ENCODE measurements at places on chromosomes 6 and 20. TPM values are rescaled to one million over a fixed set of nuclear protein-coding genes. Genes with fewer than 3 reads are reported as not detected.

EDN3 gene
- 1.1 TPM for total RNA-seq

TMC2 gene
- total RNA-seq, result not detected

RHAG gene
- total RNA-seq, result 2.8 TPM

SLC4A11 gene
- total RNA-seq, result 0.14 TPM

GHRH gene
- total RNA-seq, result 14.4 TPM

MAP3K7 gene
- total RNA-seq, result 23.8 TPM

PNLDC1 gene
- 0.28 TPM for total RNA-seq

HRH3 gene
- not detected for total RNA-seq

UBE2J1 gene
- total RNA-seq, result 45.7 TPM

CASS4 gene
- 2.8 TPM for total RNA-seq

CABLES2 gene
- total RNA-seq, result 2.0 TPM

SPAG4 gene
- 0.85 TPM for total RNA-seq

CDH4 gene
- 0.61 TPM for total RNA-seq

MEP1A gene
- 0.14 TPM for total RNA-seq

KHDC1L gene
- total RNA-seq, result 1.4 TPM

KCNQ2 gene
- total RNA-seq, result 0.38 TPM

- no peaks in the 10 kb centered on the region for H3K27me3 ChIP-seq
- no peaks in the 10 kb centered on the region for H3K4me1 ChIP-seq
- DNase-seq, result no peak
These were observed 113.4 kb downstream of the MAP3K4 start for GRCh38 chr6:161104966-161105365.

- no peak overlapping the region for H3K4me3 ChIP-seq
- no peaks in the 10 kb centered on the region for H3K27me3 ChIP-seq
- no peak for DNase-seq
- H3K4me1 ChIP-seq, result peaks cover 14% of the 10 kb centered on the region
These were observed 48.3 kb downstream of the ATXN1 start for GRCh38 chr6:16712931-16713484.

GRCh38 chr6:73901986-73902385 is 206.0 kb downstream of the CD109 start:
- no peak overlapping the region for H3K27ac ChIP-seq
- no peaks in the 10 kb centered on the region for H3K36me3 ChIP-seq
- DNase-seq, result no peak
- no peaks in the 10 kb centered on the region for H3K27me3 ChIP-seq
- no peak overlapping the region for H3K4me3 ChIP-seq
- no peaks in the 10 kb centered on the region for H3K4me1 ChIP-seq

- no peak overlapping the region for H3K4me3 ChIP-seq
- H3K4me1 ChIP-seq, result no peaks in the 10 kb centered on the region
- H3K27ac ChIP-seq, result no peak overlapping the region
- no peaks in the 10 kb centered on the region for H3K27me3 ChIP-seq
- DNase-seq, result no peak
These were observed 13.1 kb downstream of the CD2AP start for GRCh38 chr6:47490676-47491075.

- no peaks in the 10 kb centered on the region for H3K27me3 ChIP-seq
- H3K4me3 ChIP-seq, result no peak overlapping the region
- H3K36me3 ChIP-seq, result no peaks in the 10 kb centered on the region
- H3K4me1 ChIP-seq, result no peaks in the 10 kb centered on the region
These were observed 141.6 kb upstream of the DTNBP1 start for GRCh38 chr6:15804164-15805154.

GRCh38 chr6:87832025-87832825 is 130.2 kb upstream of the AKIRIN2 start:
- no peaks in the 10 kb centered on the region for H3K27me3 ChIP-seq
- peak overlapping the region; percentile 43 for H3K4me3 ChIP-seq
- no peaks in the 10 kb centered on the region for H3K36me3 ChIP-seq
- DNase-seq, result peak; percentile 10
- peaks cover 5% of the 10 kb centered on the region for H3K4me1 ChIP-seq
- peak overlapping the region; percentile 33 for H3K27ac ChIP-seq

DNA sequence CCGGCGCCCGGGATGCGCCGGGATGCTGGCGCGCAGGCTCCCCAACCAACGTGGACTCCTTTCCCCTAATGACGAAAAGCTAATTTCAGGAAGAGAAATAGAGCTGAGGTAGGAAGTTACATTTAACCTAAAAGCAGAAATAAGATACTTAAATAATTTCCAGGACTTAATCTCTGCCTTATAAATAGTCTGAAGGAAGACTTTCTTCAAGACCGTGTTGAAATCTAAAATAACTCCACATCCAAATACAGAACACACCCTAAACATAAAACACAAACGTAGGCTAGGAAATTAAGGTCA is 1.3 kb downstream of the ASF1A start:
- H3K27me3 ChIP-seq, result no peaks in the 10 kb centered on the region
- peaks cover 26% of the 10 kb centered on the region for H3K36me3 ChIP-seq
- peak; percentile 30 for DNase-seq
- H3K27ac ChIP-seq, result peak overlapping the region; percentile 97
- H3K4me1 ChIP-seq, result peaks cover 18% of the 10 kb centered on the region
- peak overlapping the region; percentile 93 for H3K4me3 ChIP-seq

GRCh38 chr6:49513153-49513989 is 13.6 kb downstream of the GLYATL3 start:
- no peak overlapping the region for H3K27ac ChIP-seq
- H3K36me3 ChIP-seq, result no peaks in the 10 kb centered on the region
- no peaks in the 10 kb centered on the region for H3K4me1 ChIP-seq
- DNase-seq, result no peak
- no peaks in the 10 kb centered on the region for H3K27me3 ChIP-seq
- no peak overlapping the region for H3K4me3 ChIP-seq

DNA sequence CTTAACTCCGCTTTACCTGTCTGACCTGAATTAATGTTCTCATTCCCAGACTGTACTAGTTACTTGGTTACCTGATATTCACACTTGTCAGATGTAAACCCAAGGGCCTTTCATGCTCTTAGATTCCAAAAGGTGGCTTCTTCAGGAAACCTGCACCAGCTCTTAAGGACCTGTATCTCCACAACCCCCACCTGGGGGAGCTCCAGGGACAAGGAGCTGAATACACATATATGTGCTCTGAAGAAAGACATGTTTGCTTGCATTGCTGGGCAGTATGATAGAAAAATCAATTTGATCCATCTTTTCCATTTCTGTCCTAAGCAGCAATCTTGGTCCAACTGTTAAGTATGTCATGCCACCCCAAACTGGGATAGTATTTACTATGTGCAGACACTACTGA is 64.8 kb upstream of the POU3F2 start:
- DNase-seq, result no peak
- H3K27ac ChIP-seq, result no peak overlapping the region
- no peak overlapping the region for H3K4me3 ChIP-seq
- no peaks in the 10 kb centered on the region for H3K27me3 ChIP-seq
- H3K4me1 ChIP-seq, result no peaks in the 10 kb centered on the region
- H3K36me3 ChIP-seq, result no peaks in the 10 kb centered on the region

- no peaks in the 10 kb centered on the region for H3K27me3 ChIP-seq
- DNase-seq, result no peak
- no peaks in the 10 kb centered on the region for H3K4me1 ChIP-seq
- no peak overlapping the region for H3K27ac ChIP-seq
- no peaks in the 10 kb centered on the region for H3K36me3 ChIP-seq
- no peak overlapping the region for H3K4me3 ChIP-seq
These were observed 14.0 kb upstream of the SERPINB9 start for GRCh38 chr6:2917065-2917464.

DNA sequence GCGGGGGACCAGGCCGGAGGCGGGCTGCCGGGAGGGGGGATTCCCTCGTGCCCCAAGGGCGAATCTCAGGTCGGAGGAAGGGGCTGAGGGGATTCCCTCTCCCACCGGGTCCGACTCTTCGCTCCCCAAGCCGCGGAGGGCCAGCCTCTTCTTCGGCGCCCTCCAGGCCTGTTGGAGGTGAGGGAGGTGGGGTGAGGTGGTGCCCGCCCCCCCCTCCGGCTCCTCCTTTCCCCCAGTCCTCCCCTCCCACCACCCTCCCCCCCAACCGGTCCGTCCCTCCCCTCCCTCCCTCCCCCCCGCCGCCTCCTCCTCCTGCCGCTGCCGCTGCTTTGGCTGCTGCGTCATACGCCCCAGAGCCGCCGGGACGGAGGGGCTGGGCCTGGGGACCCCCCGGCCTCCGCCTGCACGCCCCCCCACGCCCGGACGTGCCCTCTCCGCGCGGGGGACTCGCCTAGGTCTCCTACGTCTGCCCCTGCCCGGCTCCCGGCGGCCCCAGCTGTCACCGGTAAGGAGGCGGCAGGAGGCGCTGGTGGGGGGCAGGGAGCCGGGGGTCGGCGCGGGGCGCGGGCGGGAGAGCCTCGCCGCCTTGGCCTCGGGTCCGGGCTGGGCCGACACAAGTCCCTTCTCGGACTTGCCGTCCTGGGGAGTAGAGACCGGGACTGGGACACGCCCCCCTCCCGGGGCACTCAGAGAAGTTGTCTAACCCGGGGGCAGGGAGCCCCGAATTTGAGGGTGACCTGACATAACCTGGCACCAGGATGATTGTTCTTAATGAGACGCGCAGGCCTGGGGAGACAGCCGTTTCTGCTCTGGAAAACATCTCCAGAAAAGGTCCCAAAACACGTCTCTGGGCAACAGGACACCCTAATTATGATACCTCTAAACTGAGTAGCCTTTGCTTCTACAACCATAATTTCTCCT is at the start of gene PHF1:
PHF1 (plus strand) TSS at position 304 of the 921 bp plus-strand sequence. CDS start 1,250 bp downstream, outside the sequence.
- peak within 1 kb of the TSS; percentile 95 for H3K27ac ChIP-seq
- H3K36me3 ChIP-seq, result peaks cover 46% of the 10 kb centered on the region
- peak within 1 kb of the TSS; percentile 88 for H3K4me3 ChIP-seq

GRCh38 chr6:14320332-14320731 is 202.8 kb downstream of the CD83 start:
- H3K27ac ChIP-seq, result no peak overlapping the region
- DNase-seq, result no peak
- no peak overlapping the region for H3K4me3 ChIP-seq

DNA sequence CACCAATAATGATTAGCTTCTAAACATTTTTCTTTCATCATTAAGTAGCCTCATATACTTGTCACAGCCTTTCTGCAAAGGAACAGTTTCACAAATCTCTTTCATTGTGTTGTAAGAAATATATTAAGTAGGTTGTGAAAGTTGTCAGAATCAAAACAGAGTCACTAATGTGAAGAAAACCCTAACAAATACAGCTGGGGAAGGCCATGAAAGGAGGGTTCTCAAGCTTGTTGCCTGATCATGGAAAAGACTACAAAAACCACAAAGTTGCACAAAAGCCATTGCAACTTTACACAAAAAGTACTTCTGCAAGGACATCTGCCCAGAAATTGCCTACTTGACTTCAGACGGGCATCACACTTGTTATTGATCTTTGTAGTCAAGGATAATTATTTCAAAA is 216.1 kb downstream of the ALDH8A1 start:
- no peaks in the 10 kb centered on the region for H3K27me3 ChIP-seq
- H3K4me3 ChIP-seq, result no peak overlapping the region
- DNase-seq, result no peak
- H3K36me3 ChIP-seq, result no peaks in the 10 kb centered on the region

GRCh38 chr6:35448191-35448590 is 3.9 kb upstream of the FANCE start:
- no peaks in the 10 kb centered on the region for H3K36me3 ChIP-seq
- peaks cover 29% of the 10 kb centered on the region for H3K27me3 ChIP-seq
- no peak overlapping the region for H3K4me3 ChIP-seq

DNA sequence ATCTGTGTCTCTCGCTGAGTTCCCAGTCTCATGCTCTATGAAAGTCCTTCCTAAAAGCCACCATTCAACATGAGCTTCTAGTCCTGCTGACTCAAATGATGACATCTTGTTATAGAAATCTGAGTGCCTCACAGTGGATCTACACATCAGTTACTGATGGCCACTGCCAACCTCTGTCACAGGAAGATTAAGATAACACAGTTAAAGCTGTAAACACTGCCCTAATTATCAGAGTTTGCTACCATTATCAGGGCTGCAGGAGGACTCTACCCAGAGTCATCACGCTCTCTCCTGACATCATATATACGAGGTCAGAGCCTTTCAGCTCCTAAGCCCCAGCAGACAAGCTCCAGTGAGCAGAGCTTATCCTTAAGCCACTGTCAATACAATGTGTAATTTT is 63.2 kb downstream of the HIVEP2 start:
- H3K27me3 ChIP-seq, result no peaks in the 10 kb centered on the region
- no peak overlapping the region for H3K27ac ChIP-seq
- no peak for DNase-seq
- H3K4me1 ChIP-seq, result peaks cover 21% of the 10 kb centered on the region

DNA sequence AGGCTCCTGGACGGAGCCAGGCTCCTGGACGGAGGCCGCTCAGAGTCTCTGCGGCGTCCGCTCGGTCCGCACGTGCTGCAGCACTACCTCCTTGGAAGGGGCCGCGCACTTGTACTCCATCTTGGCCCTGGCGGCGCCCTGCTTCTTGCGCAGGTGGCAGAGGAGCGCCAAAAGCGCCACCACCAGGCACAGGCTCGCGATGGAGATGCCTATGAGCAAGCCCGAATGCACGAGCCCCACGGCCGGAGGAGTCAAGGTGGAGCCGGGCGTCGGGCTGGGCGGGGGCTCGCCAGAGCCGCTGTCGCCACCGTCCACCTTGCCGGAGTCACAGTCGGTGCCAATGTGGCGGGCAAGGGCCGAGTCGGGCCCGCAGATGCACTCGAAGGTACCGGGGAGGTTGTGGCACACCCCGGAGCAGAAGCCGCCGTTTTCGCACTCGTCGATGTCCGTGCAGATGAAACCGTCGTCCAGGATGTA is 1.7 kb downstream of the THBD start:
- peaks cover 36% of the 10 kb centered on the region for H3K4me1 ChIP-seq
- H3K27ac ChIP-seq, result no peak overlapping the region
- no peak overlapping the region for H3K4me3 ChIP-seq
- no peaks in the 10 kb centered on the region for H3K36me3 ChIP-seq

- H3K4me1 ChIP-seq, result no peaks in the 10 kb centered on the region
- no peak overlapping the region for H3K27ac ChIP-seq
- H3K4me3 ChIP-seq, result no peak overlapping the region
These were observed 64.6 kb downstream of the VGLL2 start for GRCh38 chr6:117329926-117330325.

GRCh38 chr6:68638230-68638900 is 3.3 kb downstream of the ADGRB3 start:
- H3K36me3 ChIP-seq, result no peaks in the 10 kb centered on the region
- H3K27ac ChIP-seq, result no peak overlapping the region
- peaks cover 7% of the 10 kb centered on the region for H3K4me1 ChIP-seq
- H3K4me3 ChIP-seq, result no peak overlapping the region
- no peak for DNase-seq

- H3K4me1 ChIP-seq, result no peaks in the 10 kb centered on the region
- H3K36me3 ChIP-seq, result no peaks in the 10 kb centered on the region
- H3K4me3 ChIP-seq, result no peak overlapping the region
- no peak overlapping the region for H3K27ac ChIP-seq
- no peaks in the 10 kb centered on the region for H3K27me3 ChIP-seq
- DNase-seq, result no peak
These were observed 559.5 kb upstream of the PTCHD4 start for GRCh38 chr6:48670546-48670945.
